Activated CD4-positive, alpha-beta T cell treated with anti-CD3 and anti-CD28 coated beads, Interleukin-2, amount 50 U/mL, for 4 hours (primary cell): ENCODE measurements at places on chromosomes 1 and 21.

GRCh38 chr21:39553331-39553730, 59.4 kb upstream of the B3GALT5 start:
- DNase-seq: no peak

DNA sequence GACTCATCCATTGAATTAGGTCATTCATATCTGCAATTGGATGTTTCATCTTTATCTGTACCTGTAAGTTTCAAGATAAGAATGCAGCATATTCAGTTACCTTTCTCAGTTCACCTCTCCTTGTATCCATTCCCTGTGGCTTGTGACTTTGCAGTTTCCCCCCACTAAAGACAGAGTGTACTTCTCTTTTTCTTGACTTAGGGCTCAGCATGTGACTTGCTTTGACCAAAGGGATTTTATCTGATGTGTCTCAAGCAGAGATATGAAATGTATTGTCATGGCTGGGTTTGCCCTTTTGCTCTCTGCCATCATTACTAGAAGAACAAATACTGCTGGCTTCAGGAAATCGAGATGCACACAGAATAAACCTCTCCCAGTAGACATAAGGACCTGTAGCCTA, 754.8 kb downstream of the ADGRL2 start:
- no peak for DNase-seq

GRCh38 chr1:116375887-116376728, 3.1 kb downstream of the ATP1A1 start:
- peak; percentile 45 for DNase-seq

- no peak for DNase-seq
These were observed 431.0 kb downstream of the DPYD start for GRCh38 chr1:97489834-97490233.

DNA sequence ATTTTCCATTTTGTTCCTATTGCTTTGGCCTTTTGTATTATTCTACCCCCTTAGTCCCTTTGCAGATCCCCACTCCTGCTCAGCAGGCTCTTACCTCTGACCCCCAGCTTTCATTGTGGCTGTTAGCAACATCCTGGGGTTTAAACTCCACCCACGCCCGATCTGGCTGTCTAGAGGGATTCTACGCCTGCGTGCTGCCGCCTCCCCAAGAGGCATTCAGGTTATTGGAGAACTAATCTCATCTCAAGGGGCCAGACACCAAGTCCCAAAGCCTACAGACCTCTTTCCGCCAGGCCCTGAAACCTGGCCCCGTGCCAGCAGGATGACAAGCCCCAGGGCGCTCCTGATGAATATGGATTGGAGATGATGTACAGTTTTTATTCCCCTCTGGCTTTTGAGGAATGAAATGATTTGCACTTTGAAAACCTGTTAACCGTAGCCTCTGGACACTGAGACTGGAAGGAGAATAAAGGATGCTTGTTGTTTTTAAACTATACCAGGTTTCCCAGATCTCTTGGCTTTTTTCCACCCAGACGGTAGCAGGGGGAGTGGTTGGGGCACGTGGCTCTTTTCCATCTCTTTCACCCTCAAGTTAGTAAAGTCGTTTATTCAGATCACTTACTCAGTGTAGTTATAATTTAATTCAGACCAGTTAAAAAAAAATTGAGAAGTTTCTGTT, 14.5 kb upstream of the IKBKE start:
- no peak for DNase-seq

- no peak for DNase-seq
These were observed 51.0 kb downstream of the NME7 start for GRCh38 chr1:169316556-169316955.

DNA sequence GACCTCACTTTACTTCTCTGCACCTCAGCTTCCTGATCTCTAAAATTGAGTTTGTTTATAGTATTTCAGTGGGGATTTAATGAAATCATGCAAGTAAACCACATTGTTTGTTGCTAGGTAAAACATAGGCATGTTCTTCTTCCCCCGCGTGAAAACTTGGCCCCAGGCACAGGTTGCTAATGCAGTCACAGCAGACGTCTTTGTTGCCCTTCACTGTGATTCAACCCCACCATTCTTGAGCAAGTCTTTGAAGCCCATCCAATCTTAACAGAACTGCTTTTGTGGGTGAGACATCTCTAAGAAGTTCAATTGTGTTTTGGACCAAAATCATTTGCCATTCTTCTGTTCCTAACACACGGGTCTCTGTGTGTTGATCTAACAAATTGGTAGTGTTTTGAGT, 185.5 kb downstream of the ZNF281 start:
- no peak for DNase-seq

DNA sequence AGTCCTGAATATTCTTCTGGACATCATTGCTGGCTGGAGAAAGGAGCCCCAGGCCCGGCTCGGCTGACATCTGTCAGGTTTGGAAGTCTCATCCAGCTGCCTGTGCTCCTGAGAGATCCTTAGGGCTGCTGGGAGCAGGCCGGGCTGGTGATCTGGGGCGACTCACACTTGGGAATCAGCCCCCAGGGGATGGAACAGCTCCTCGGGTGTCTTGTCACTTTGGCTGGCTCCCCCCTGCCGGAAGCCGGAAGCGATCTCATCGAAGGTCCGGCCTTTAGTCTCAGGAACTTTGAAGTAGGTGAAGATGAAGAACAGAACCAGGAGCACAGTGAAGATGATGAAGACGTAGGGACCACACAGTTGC, 31.8 kb downstream of the SLC2A1 start:
- no peak for DNase-seq
